Activated CD4-positive, alpha-beta T cell treated with anti-CD3 and anti-CD28 coated beads, Interleukin-2, amount 50 U/mL, for 1 hour (primary cell): ENCODE measurements at places on chromosomes 11 and 22.

- no peak for DNase-seq
Measured at GRCh38 chr11:65554057-65554818, 3.9 kb downstream of the LTBP3 start.

DNA sequence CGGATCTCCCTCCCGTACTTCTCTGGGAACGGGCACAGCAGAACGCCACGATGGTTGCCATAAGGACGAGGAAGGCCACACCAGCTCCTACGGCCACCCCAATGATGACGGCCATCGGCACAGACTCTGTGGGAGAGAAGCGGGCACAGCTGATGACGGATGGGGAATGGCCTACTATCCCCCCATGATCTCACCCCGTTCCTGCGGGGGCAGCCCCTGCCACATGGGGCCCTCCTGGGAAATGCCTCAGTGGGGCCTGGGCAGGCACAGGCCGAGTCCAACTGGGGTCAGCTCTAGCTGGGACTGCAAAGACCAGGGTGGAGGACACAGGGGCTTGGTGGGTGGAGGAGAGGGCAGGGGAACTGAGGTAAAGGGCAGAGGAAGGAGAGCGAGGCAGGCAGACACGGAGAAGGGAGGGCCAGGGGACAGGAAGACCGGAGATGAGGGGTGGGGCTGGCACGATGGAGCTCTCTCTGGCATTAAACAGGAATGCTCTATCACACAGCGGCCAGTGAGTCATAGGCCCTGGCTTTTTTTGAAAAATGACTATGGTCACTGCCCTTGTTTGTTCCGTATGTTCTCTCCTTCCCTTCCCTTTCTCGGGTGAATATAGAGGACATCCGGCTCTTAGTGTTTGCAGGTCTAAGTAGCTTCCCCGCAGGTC, 76.0 kb downstream of the ST3GAL4 start:
- no peak for DNase-seq

- DNase-seq: no peak
Measured at GRCh38 chr11:118662401-118663271, 16.8 kb downstream of the TREH start.

DNA sequence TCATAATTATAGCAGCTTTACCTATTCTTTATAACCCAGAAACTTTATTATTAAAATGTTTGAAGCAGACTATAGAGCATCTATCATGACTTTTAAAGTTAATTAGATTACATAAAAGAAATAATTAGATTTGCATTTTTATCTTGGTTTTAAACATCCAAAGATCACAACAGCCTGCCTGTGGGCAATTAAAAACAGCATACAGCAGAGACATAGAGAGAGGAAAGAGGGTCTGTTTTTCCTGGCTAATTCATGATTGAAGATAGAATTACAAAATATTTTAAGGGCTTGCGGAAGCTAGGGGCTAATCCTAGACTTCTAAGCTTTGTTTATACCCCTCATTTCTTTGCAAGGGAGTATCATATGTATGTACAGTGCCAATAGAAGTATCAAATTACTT, 178.1 kb downstream of the SOX6 start:
- no peak for DNase-seq

GRCh38 chr11:16785520-16786128, 47.2 kb downstream of the C11orf58 start:
- DNase-seq: peak; percentile 46

DNA sequence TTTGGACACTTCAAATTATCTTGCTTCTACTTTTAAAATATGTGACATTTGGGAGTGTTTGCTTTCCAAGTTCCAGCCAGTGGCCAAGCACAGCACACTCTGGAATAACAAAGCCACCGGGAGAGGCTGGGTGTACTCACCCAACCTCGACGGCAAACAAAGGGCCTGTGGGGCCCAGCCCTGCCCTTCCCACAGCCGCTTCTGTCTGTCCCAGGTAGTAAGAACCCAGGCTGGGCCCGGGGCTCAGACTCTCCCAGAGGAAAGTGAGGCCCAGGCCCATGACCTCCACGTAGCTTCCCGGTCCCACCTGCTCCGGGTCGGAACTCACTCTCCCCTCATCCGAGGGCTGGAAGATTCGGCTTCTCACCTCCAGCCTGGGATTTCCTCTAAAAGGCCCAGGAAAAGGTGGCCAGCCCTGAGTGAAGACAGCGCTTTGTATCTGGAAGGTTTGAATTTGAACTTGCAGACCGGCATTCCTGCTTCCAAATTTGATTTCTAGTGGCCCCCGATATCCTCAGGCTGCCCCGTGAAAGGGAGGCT, 93.5 kb downstream of the CELSR1 start:
- no peak for DNase-seq

GRCh38 chr11:131584785-131585592, 214.6 kb downstream of the NTM start:
- DNase-seq: no peak

GRCh38 chr22:50699001-50699755, 26.6 kb downstream of the SHANK3 start:
- no peak for DNase-seq

- DNase-seq: no peak
Measured at GRCh38 chr22:32722441-32722840, 79.1 kb upstream of the TIMP3 start.

GRCh38 chr11:129856036-129856435, 39.3 kb downstream of the NFRKB start:
- DNase-seq: no peak

GRCh38 chr22:20131597-20131858, at the start of gene ZDHHC8:
Gene ZDHHC8 (plus strand): TSS chr22:20131804. CDS start chr22:20131948, 144 bp downstream.
- peak; percentile 44 for DNase-seq

DNA sequence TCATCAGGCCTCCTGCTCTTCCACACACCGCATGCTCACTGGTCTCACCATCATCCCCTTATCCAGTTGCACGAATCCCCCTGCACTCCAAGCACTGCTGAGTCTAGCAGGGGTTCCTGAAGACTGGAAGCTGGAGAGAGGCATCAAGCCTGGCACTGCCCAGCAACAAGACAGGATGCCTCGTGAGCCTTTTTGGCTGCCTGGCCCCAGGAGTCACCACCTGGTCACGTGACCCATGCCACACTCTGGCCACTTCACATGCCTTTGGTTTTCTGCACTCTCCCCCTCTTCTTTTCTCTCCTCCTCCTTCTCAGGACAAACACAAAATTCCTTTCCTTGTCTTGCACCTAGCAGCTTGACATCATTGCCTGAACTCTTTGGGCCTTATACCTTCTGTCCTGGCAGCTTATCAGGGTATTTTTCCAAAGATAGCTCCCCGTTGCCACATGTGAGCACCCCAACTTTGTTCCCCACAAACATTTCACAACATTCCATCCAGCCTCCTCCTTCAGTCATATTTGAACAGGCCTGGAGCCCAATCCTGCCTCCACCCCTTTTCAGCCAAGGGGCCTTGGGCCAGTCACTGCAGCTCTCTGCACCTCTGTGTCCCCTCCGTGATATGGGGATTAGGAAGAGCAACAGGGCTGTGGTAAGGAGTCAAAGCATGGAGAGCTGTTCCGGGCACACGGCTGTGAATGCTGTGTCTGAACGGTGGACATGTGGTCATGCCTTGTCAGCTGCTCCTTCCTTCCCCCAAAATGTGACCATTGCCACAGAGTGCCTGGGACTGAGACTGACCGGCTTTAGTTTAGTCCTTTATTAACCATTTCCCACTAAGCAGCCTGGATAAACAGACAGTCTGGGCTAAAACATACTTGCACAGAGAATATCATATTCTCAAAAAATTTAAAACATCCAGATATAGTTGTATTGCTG, 2.8 kb upstream of the PACSIN2 start:
- no peak for DNase-seq

GRCh38 chr11:6925636-6926207, 504 bp upstream of the ZNF215 start:
- DNase-seq: no peak

GRCh38 chr11:116473206-116473769, 299.5 kb downstream of the BUD13 start:
- no peak for DNase-seq

DNA sequence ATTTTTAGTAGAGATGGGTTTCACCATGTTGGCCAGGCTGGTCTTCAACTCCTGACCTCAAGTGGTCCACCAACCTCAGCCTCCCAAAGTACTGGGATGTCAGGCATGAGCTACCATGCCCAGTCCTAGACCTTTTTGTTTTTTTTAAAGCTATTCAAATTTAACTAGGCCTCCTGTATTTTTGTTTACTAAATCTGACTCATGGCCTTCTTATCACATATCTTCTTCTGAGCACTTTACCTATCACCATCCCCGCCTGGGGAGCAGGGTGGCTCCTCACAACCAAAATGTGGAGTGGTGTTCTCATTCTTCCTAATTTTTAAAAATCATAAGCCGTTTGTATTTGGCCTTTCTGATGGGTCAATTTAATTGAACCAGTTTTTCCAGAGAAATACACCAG, 92.6 kb downstream of the DBX1 start:
- DNase-seq: no peak

DNA sequence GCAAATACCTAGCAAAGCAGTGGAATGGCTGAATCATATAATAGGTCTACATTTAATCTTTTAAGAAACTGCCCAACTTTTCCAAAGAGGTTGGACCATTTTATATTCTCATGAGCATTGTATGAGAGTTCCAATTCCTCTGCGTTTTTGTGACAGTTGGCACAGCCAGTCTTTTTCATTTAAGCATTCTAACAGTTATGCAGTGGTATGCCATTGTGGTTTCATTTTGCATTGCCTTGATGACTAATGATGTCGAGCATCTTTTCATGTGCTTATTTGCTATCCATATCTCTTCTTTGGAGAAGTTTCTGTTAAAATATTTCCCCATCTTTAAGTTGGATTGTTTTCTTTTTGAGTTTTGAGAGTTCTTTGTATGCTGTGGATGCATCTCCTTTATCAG, 38.7 kb downstream of the EIF3F start:
- no peak for DNase-seq

DNA sequence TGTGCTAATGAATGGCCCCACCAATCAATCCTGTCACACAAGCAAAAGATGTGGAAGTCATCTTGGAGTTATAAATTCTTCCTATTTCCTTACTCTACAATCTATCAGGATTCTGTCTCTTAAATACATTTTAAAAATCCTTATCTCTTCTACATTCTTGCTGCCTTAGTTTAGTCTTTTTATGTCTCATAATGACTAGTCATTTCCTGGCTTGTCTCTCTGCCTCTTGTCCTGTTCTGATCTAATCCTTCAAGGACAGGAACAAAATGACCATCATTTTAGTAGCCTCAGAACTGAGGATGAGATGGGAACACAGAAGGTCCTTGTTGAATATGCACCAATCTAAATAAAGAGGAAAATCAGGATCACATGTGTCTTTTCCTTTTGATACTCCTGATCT, 56.6 kb upstream of the LIN7C start:
- DNase-seq: no peak

GRCh38 chr22:24432059-24432853, 4.9 kb downstream of the ADORA2A start:
- no peak for DNase-seq

DNA sequence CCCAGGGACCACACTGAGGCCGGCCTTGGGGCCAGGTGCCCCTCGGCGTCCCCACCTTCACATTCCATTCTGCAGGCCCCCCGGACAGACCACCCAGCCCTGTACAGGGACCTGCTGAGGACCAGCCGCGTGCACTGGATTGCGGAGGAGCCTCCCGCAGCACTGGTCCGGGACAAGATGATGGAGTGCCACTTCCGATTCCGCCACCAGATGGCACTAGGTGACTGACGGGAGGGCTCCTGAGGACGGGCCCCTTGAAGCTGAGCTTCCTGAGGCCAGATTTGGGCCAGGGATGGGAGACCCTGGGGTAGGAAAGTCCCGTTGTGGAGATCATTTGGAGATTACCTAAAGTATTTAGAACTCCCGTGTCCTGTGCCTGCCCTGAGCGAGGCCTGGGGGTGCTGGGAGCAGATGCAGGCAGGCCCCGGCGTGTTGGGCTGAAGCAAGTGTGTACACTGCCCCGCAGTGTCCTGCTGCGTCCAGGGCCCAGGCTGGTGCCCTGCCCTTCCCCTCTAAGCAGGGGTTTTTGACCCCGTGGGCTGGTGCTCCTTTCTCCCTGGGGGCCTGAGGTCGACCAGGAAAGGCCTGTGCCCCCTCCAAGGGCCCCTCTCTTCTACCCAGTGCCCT, 20.0 kb downstream of the TRMU start:
- DNase-seq: peak; percentile 64

GRCh38 chr11:105153392-105153791, 13.8 kb upstream of the CARD18 start:
- no peak for DNase-seq

DNA sequence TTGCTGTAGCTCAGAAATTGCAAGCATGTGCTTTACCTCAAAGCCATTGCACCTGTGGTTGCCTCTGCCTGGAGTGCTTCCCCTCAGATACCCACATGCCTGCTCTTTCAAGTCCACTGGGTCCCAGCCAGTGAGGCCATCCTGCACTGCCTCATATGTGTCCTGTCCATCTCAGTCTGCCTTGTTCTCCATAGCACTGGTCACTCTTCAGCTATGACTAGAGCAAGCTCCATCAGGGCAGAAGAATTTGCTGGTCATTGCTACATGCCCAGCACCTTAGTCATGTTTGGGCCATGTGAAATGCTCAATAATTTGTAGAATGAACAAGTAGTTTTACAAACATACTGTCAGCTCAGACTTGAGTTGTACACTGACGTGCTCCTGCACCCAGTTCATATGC, 64.4 kb upstream of the HORMAD2 start:
- no peak for DNase-seq

- no peak for DNase-seq
Measured at GRCh38 chr11:66331542-66332370, 4.5 kb downstream of the RIN1 start.

DNA sequence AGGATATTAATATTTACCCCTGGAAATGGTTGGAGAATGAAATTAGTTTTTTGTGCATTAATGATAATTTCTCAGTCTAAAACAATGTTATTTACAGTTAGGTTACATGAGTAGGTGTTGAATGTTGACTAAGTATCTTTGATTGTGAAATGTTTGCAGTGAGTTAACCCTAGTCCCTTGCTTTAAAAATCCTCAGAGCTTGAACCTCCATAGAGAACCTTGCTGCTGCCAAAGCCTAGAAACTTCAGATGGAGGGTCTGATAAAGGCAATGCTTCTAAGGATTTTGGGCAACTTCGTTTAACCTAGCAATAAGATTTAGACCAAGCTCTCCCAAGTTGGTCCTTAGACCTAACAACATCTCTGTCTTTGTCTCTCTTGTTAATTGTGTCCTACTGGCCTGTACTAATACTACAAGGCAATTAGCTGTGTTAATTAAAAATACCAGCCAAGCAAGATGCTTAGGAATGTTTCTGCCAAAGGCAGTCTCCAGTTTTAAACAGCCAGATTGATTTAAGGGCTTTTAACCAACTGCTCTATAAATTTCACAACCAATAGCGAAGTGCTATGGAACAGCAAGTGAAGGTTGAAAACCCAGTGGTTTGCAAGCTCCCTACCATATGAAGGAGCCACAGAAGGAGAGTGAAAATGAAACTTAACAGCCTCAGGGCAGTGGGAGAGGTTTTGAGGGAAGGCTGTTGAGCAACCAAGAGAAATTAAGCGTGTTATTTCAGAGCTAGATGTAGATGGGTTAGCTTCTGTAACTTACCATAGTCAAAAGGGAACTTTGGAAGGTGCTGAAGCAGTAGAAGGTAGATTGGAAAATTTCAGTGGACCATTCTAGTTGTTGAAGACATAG, 295.9 kb upstream of the ANO5 start:
- DNase-seq: no peak
